Tibial nerve (tissue), 4 donors: ENCODE measurements at places on chromosomes 1 and 21.

DNA sequence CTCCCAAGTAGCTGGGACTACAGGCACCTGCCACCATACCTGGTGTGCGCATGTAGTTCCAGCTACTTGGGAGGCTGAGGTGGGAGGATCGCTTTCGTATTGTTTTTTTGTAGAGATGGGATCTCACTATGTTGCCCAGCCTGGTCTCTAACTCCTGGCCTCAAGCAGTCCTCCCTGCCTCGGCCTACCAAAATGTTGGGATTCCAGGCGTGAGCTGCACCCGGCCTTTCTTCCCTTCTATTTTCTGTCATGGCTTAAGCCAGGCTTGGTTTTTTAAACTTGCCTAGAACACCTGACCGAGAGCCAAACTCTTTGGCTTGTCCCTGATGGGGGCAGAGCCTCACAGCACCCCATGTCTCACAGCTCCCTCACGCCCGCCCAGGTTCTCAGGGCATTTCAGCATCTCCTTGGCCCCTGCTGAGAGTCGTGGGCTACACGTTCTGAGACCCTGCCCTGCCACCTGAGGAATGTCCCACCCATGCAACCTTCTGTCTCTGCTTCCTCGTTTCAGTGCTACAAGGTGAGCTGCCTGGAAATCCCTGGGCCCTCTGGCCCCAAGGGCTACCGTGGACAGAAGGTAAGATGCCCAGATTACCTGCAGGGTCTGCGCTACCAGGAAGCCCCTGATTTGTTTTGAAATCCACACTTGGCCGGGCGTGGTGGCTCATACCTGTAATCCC, 15.7 kb downstream of the COL6A2 start:
- DNase-seq: no peak

DNA sequence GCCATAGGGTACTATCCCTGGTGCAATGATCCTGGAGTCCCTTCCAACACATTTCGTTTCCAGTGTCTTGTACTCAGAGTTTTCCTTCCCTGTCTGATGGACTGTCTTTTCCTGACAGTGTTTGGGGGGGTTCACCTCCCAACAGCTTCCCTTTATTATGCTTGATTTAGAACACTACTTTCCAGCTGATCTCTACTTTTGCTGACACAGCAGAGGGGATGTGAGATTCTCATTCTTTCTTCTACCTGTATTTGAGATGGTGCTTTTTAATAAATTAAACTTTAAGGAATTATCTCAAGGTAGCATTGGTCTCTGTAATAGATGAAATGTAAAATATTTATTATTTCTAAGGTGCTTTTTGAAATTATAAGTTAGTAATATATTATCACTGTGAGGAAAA, 41.0 kb downstream of the SLC35A3 start:
- DNase-seq: no peak

- no peak for DNase-seq
Observed at GRCh38 chr1:182374101-182374834, 17.3 kb downstream of the GLUL start.

DNA sequence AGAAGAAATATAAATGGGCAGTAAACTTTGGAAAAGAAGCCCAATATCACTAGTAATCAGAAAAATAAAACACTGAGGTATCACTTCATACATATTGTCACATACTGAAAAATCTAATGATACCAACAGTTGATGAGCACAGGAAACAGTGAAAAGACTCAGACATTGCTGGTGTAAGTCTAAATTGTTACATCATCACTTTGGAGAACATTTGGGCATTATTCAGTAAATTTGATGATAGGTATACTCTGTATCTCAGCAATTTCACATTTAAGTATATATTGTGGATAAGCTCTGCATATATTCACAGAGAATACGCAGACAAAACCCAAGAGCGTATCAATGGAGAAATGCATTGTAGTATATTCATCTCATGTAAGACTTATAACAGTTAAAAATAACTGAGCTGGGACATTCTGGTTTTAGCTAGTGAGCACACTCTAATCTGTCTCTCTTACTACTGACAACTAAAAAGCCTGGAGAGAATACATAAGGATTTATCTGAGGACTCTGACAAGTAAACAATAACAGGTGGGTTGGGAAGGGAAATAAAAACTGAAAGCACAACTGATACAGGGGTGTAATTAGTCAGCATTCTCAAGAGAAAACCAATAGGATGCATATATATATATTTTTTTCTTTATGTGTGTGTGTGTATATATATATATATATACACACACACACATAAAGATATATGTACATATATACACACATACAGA, 212.7 kb upstream of the JUN start:
- DNase-seq: no peak

DNA sequence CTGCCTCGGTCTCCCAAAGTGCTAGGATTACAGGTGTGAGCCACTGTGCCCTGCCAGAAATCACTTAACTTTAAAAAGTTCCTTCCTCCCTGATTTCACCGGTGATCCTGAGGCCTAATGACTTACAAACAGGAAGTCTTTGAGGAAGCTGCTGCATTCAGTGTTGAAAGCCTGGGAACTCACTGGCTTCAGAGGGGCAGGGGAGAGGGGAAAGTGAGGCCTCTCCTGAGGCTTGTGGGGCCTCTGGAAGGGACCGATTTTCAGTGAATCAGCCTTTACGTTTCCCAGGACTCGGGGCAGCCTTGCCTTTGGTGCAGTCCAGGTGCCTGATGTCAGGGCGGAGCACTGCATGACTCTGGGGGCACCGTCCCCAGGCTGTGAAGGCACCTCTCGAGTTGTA, 30.1 kb upstream of the ARHGEF10L start:
- no peak for DNase-seq

GRCh38 chr1:202645097-202645476, 65.2 kb downstream of the SYT2 start:
- DNase-seq: no peak
